ENCODE measurements at places on chromosomes 4 and X. TPM values are rescaled to one million over a fixed set of nuclear protein-coding genes. Genes with fewer than 3 reads are reported as not detected.

DNA sequence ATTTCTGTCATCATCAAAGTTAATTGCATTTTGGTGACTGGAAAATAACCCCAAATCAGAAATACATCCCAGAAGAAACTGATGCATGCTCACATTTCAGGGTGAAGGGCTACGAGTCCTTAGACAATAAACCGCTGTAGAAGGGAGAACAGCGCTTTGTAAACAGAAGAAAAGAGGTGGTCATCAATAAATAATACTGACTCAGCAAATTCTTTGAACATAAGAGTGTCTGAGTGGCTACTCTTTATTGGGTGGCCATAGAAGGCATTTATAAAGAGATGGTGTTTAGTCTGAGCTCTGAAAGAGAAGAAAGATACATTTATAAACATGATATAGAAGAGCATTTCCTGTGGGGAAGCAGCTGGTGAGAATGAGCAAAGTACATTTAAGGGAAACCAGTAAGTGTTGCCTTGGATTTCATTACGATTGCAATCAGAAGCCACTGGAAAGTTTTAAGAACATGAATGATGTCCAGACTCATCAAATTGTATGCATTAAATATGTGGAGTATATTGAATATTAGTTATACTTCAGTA lies 246.9 kb upstream of the GIMD1 start:
- DNase-seq, result no peak
- no peaks in the 10 kb centered on the region for H3K4me1 ChIP-seq
- no peak overlapping the region for H3K4me3 ChIP-seq
- H3K27ac ChIP-seq, result no peak overlapping the region
- H3K27me3 ChIP-seq, result no peaks in the 10 kb centered on the region
- H3K36me3 ChIP-seq, result no peaks in the 10 kb centered on the region

- DNase-seq, result no peak
- H3K27me3 ChIP-seq, result no peaks in the 10 kb centered on the region
- H3K4me1 ChIP-seq, result no peaks in the 10 kb centered on the region
- no peak overlapping the region for H3K4me3 ChIP-seq
- H3K36me3 ChIP-seq, result no peaks in the 10 kb centered on the region
These were observed 6.8 kb upstream of the ANOS1 start for GRCh38 chrX:8738588-8739189.

- H3K4me1 ChIP-seq, result no peaks in the 10 kb centered on the region
- no peak for DNase-seq
- no peak overlapping the region for H3K4me3 ChIP-seq
- peak overlapping the region; percentile 30 for H3K27ac ChIP-seq
- no peaks in the 10 kb centered on the region for H3K36me3 ChIP-seq
These were observed 36.4 kb upstream of the GPR174 start for GRCh38 chrX:79107891-79108718.

GRCh38 chr4:25358515-25359275 lies 18.4 kb upstream of the ANAPC4 start:
- no peaks in the 10 kb centered on the region for H3K27me3 ChIP-seq
- DNase-seq, result peak; percentile 93
- no peaks in the 10 kb centered on the region for H3K36me3 ChIP-seq
- H3K4me3 ChIP-seq, result no peak overlapping the region

GRCh38 chrX:100356351-100356896 lies 53.6 kb downstream of the PCDH19 start:
- no peaks in the 10 kb centered on the region for H3K27me3 ChIP-seq
- no peak overlapping the region for H3K27ac ChIP-seq
- H3K4me1 ChIP-seq, result no peaks in the 10 kb centered on the region
- H3K4me3 ChIP-seq, result no peak overlapping the region

GRCh38 chrX:118552121-118552900 lies 56.7 kb downstream of the DOCK11 start:
- no peak overlapping the region for H3K4me3 ChIP-seq
- no peak overlapping the region for H3K27ac ChIP-seq
- no peak for DNase-seq
- H3K4me1 ChIP-seq, result peaks cover 3% of the 10 kb centered on the region
- H3K36me3 ChIP-seq, result no peaks in the 10 kb centered on the region

DNA sequence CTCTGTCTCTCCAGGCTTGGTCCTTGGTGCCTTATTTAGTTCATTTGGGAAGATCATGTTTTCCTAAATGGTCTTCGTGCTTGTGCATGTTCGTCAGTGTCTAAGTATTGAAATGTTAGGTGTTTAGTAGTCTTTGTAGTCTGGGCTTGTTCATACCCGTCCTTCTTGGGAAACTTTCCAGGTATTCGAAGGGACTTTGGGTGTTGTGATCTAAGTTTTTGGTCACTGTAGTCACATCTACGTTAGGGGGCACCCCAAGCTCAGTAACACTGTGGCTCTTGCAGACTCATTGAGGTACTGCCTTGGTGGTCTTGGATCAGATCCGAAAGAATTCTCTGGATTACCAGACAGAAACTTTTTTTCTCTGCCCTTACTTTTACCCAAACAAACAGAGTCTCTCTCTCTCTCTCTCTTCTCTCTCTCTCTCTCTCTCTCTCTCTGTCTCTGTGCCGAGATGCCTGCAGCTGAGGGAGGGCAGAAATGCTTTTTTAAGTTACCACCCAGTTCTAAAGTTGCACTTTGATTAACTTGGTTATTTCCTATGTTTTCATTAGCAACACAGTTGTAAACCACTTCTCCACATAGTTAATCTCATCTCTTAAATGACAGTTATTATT lies 67.6 kb upstream of the SLC7A3 start:
- H3K27me3 ChIP-seq, result no peaks in the 10 kb centered on the region
- H3K4me1 ChIP-seq, result no peaks in the 10 kb centered on the region
- no peaks in the 10 kb centered on the region for H3K36me3 ChIP-seq
- H3K4me3 ChIP-seq, result no peak overlapping the region
- DNase-seq, result no peak

- peak; percentile 89 for DNase-seq
- peaks cover 24% of the 10 kb centered on the region for H3K36me3 ChIP-seq
- H3K4me1 ChIP-seq, result peaks cover 40% of the 10 kb centered on the region
- no peaks in the 10 kb centered on the region for H3K27me3 ChIP-seq
- H3K27ac ChIP-seq, result peak overlapping the region; percentile 79
- peak overlapping the region; percentile 86 for H3K4me3 ChIP-seq
These were observed 527 bp downstream of the NOA1 start for GRCh38 chr4:56976837-56977320.

- no peak overlapping the region for H3K27ac ChIP-seq
- no peak for DNase-seq
- no peak overlapping the region for H3K4me3 ChIP-seq
- no peaks in the 10 kb centered on the region for H3K4me1 ChIP-seq
These were observed 42.1 kb downstream of the ZCCHC13 start for GRCh38 chrX:74346088-74346487.

- no peak for DNase-seq
- H3K4me1 ChIP-seq, result no peaks in the 10 kb centered on the region
- H3K36me3 ChIP-seq, result no peaks in the 10 kb centered on the region
- H3K27me3 ChIP-seq, result no peaks in the 10 kb centered on the region
- H3K4me3 ChIP-seq, result no peak overlapping the region
- H3K27ac ChIP-seq, result no peak overlapping the region
These were observed 174.3 kb upstream of the SFRP2 start for GRCh38 chr4:153963216-153963615.

- no peak for DNase-seq
- no peak overlapping the region for H3K27ac ChIP-seq
- H3K4me3 ChIP-seq, result no peak overlapping the region
- no peaks in the 10 kb centered on the region for H3K4me1 ChIP-seq
- no peaks in the 10 kb centered on the region for H3K36me3 ChIP-seq
These were observed 32.1 kb upstream of the GK start for GRCh38 chrX:30620980-30621618.

DNA sequence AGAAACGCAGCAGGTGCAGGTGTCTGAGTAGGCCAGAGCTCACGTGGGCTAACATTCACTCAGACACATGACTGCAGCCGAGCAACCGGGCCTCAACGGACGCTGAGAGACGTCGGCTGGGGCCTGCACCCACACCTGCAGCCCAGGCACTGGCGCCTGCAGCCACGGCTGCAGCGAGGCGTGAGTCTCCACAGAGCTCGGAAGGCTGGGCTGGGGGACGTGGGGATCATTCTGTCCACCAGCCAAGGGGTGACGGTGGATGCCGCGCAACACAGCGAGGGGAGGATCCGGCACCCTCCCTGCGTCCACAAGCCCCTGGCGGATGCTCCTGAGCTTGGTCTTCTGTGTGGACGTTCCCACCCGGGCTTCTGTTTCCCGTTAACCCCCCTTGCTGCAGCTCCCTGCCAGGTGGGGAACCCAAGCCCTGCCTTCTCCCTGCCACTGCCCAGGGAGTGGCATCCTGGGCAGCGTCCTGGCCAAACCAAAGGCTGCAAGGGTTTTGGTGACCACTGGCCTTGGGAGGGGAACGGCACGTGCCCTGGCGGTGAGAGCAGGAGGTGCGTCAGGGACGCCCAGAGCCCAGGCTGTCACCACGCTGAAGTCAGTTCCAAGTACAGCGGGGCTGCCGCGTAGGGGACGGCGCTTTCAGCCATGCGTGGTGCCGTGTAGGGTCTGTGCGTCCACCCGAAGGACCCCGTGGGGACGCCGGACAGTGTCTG lies 16.3 kb downstream of the PPP2R3B start:
- H3K36me3 ChIP-seq, result no peaks in the 10 kb centered on the region
- no peak for DNase-seq
- H3K4me3 ChIP-seq, result no peak overlapping the region
- H3K4me1 ChIP-seq, result peaks cover 9% of the 10 kb centered on the region

DNA sequence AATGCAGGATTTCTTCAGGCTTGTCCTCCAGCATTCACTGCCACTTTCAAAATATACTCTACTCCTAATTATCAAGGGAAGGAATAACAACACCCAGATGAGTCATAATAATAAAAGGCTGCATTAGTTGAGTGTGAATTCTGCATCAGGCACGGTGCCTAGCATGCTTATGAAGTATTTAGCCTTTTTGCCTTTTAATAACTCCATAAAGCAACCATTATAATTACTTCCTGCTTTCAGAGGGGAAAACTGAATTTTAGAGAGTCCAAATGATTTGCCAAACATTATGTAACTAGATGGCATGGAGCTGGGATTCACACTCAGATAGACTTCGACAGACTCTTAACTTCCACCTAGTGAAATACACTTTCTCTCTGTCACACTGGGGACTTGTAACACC lies 2365.5 kb downstream of the PCDH7 start:
- H3K27ac ChIP-seq, result no peak overlapping the region
- H3K36me3 ChIP-seq, result no peaks in the 10 kb centered on the region
- DNase-seq, result no peak
- H3K4me1 ChIP-seq, result no peaks in the 10 kb centered on the region
- H3K4me3 ChIP-seq, result no peak overlapping the region

DNA sequence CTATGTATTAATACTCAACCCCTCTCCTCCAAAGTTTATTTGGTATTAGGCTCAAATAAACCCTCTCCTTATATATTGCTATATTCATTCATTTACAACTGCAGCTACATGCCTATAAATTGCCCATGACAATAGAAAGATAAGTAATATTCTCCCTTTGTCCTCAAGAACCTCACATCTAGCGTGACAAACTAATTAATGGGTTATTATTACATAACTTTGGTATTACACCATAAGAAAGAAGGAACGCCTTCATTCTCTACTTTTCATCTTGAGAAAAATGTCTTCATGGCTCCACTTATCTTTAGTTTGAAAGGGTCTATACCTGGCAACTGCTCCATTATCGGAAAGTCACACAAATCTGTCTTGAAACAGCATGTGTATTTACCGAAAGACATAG lies 157.7 kb upstream of the RASGEF1B start:
- peaks cover 5% of the 10 kb centered on the region for H3K4me1 ChIP-seq
- H3K36me3 ChIP-seq, result no peaks in the 10 kb centered on the region
- no peaks in the 10 kb centered on the region for H3K27me3 ChIP-seq
- DNase-seq, result no peak
- H3K4me3 ChIP-seq, result no peak overlapping the region

DNA sequence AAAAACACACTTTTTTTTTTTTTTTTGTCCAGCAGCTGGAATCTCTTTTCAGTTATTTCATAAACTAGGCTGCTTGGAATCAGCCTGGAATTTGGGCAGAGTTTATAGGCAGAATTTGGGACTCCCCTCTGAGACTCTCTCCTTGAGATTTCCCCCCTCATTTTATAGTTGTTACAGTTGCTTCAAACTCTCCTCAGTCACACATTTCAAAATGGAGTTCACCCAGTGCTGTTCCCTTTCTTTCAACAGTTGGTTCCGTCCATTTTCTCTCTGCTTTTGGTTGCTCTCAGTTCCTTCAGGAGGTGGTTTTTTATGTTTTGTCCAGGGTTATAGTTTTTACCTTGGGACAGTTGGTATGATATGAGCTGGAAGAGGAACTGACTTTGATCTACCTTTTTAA lies 27.5 kb downstream of the NSD2 start:
- H3K4me3 ChIP-seq, result no peak overlapping the region
- DNase-seq, result no peak
- H3K27me3 ChIP-seq, result no peaks in the 10 kb centered on the region
- no peak overlapping the region for H3K27ac ChIP-seq
- peaks cover 5% of the 10 kb centered on the region for H3K36me3 ChIP-seq

GRCh38 chr4:166165829-166166420 lies 292.9 kb downstream of the TLL1 start:
- H3K36me3 ChIP-seq, result no peaks in the 10 kb centered on the region
- H3K4me3 ChIP-seq, result no peak overlapping the region
- no peaks in the 10 kb centered on the region for H3K27me3 ChIP-seq
- H3K4me1 ChIP-seq, result no peaks in the 10 kb centered on the region
- H3K27ac ChIP-seq, result no peak overlapping the region

GRCh38 chr4:10784621-10785020 lies 100.1 kb upstream of the CLNK start:
- H3K4me1 ChIP-seq, result no peaks in the 10 kb centered on the region
- no peaks in the 10 kb centered on the region for H3K36me3 ChIP-seq
- DNase-seq, result no peak
- H3K27me3 ChIP-seq, result no peaks in the 10 kb centered on the region

- H3K27ac ChIP-seq, result no peak overlapping the region
- no peaks in the 10 kb centered on the region for H3K27me3 ChIP-seq
- no peak overlapping the region for H3K4me3 ChIP-seq
- no peak for DNase-seq
- H3K4me1 ChIP-seq, result no peaks in the 10 kb centered on the region
- H3K36me3 ChIP-seq, result no peaks in the 10 kb centered on the region
These were observed 51.2 kb downstream of the OR13H1 start for GRCh38 chrX:131595120-131595519.

- peak; percentile 84 for DNase-seq
- peaks cover 18% of the 10 kb centered on the region for H3K27me3 ChIP-seq
- peak overlapping the region; percentile 66 for H3K4me3 ChIP-seq
- H3K4me1 ChIP-seq, result peaks cover 2% of the 10 kb centered on the region
- peak overlapping the region; percentile 78 for H3K27ac ChIP-seq
These were observed 107.4 kb upstream of the STOX2 start for GRCh38 chr4:183797445-183798300.

DNAAF6 gene
- not detected for total RNA-seq

ARL13A gene
- total RNA-seq, result not detected

TMLHE gene
- total RNA-seq, result 14.2 TPM

MAGEA4 gene
- total RNA-seq, result not detected

HOPX gene
- total RNA-seq, result 520 TPM

MAGED4B gene
- total RNA-seq, result 6.1 TPM

PDCL2 gene
- total RNA-seq, result not detected

PLAC1 gene
- total RNA-seq, result not detected

ARSH gene
- not detected for total RNA-seq
